Activated naive CD8-positive, alpha-beta T cell treated with anti-CD3 and anti-CD28 coated beads, Interleukin-2, amount 50 U/mL, for 24 hours (primary cell): ENCODE measurements at places on chromosomes 6 and 20.

DNA sequence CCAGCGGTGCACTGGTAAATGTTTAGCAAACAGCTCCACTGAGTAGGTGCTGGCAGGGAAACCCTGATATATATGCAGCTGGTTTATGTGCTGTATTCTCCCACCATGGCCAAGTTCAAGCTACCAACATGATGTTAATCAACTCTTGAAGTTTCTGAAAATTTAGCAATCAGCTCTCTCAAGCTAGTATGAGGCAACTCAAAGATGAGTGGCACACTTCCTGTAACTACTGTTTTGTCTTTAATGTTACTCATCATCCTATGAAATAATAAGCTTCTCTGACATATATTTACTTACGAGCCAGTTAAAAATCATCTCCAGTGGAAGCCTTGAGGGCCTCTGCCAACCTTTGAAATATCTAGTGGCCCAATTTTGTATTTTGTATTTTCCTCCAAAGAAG lies 54.7 kb downstream of the TRMT6 start:
- no peak overlapping the region for H3K27ac ChIP-seq
- no peak overlapping the region for H3K4me3 ChIP-seq
- peaks cover 38% of the 10 kb centered on the region for H3K27me3 ChIP-seq
- no peak for DNase-seq
- no peaks in the 10 kb centered on the region for H3K4me1 ChIP-seq
- H3K36me3 ChIP-seq = no peaks in the 10 kb centered on the region

GRCh38 chr6:93123585-93123984 lies 295.8 kb downstream of the EPHA7 start:
- no peaks in the 10 kb centered on the region for H3K36me3 ChIP-seq
- DNase-seq = no peak
- H3K4me3 ChIP-seq = no peak overlapping the region
- no peaks in the 10 kb centered on the region for H3K4me1 ChIP-seq
- no peak overlapping the region for H3K27ac ChIP-seq
- H3K27me3 ChIP-seq = no peaks in the 10 kb centered on the region

GRCh38 chr6:34045771-34046170 lies 100.1 kb downstream of the GRM4 start:
- no peak overlapping the region for H3K4me3 ChIP-seq
- DNase-seq = no peak
- H3K36me3 ChIP-seq = no peaks in the 10 kb centered on the region
- H3K4me1 ChIP-seq = peaks cover 9% of the 10 kb centered on the region

DNA sequence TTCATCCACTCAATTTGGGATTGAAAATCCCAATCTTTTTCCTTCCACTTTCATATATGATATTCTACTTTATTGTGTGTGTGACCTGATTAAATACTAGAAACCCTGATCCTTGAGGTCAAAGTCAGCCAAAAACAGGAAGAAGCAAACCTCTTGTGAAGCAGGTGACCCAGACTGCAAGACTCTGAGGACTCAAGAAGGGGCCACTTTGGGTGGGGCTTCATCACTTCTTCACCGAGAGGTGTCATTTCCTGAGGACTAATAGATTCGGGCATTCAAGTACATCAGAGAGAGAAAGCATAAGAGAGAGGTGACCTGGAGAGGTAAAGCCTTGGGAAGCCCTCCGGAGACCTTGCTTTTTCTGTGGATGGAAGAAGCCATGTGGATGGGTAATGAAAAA lies 129.0 kb downstream of the CFAP61 start:
- no peaks in the 10 kb centered on the region for H3K36me3 ChIP-seq
- no peak for DNase-seq
- no peaks in the 10 kb centered on the region for H3K4me1 ChIP-seq

- H3K36me3 ChIP-seq = no peaks in the 10 kb centered on the region
- no peak overlapping the region for H3K27ac ChIP-seq
- H3K27me3 ChIP-seq = peaks cover 24% of the 10 kb centered on the region
- no peak for DNase-seq
These were observed 72.7 kb upstream of the GATA5 start for GRCh38 chr20:62548471-62548870.

GRCh38 chr6:115899730-115900282 lies 160.9 kb downstream of the FRK start:
- H3K4me1 ChIP-seq = no peaks in the 10 kb centered on the region
- H3K27ac ChIP-seq = no peak overlapping the region
- no peak overlapping the region for H3K4me3 ChIP-seq
- no peak for DNase-seq

DNA sequence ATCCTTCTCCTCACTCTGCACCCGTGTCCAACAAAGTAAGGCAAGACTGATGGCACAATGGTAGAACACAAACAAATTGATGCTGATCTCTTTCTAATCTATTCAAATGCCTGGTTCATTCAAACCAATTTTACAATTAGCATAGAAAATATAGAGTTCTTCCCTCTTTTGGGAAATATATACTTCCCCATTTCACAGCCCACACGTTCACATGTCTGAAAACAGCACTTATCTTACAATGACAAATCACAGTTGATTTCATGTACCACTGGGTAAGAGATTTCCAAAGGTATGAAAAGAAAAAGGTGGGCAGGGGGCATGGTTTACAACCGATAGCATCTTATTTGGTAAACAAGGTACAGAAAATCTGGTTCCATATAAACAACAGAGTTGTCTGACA lies 137.6 kb downstream of the RNGTT start:
- H3K27ac ChIP-seq = no peak overlapping the region
- peaks cover 37% of the 10 kb centered on the region for H3K36me3 ChIP-seq
- H3K4me3 ChIP-seq = no peak overlapping the region
- no peaks in the 10 kb centered on the region for H3K27me3 ChIP-seq

- peak overlapping the region; percentile 90 for H3K4me3 ChIP-seq
- H3K27ac ChIP-seq = peak overlapping the region; percentile 56
- H3K4me1 ChIP-seq = peaks cover 24% of the 10 kb centered on the region
- peaks cover 39% of the 10 kb centered on the region for H3K27me3 ChIP-seq
These were observed 1.3 kb upstream of the UTRN start for GRCh38 chr6:144283646-144284477.

GRCh38 chr6:38146021-38146733 lies 326.6 kb downstream of the ZFAND3 start:
- H3K27ac ChIP-seq = no peak overlapping the region
- no peak overlapping the region for H3K4me3 ChIP-seq
- no peak for DNase-seq
- H3K27me3 ChIP-seq = no peaks in the 10 kb centered on the region
- peaks cover 7% of the 10 kb centered on the region for H3K36me3 ChIP-seq
- peaks cover 4% of the 10 kb centered on the region for H3K4me1 ChIP-seq

- no peak overlapping the region for H3K4me3 ChIP-seq
- DNase-seq = no peak
- H3K27ac ChIP-seq = no peak overlapping the region
- H3K36me3 ChIP-seq = no peaks in the 10 kb centered on the region
These were observed 167.4 kb downstream of the CDC5L start for GRCh38 chr6:44554861-44555260.

DNA sequence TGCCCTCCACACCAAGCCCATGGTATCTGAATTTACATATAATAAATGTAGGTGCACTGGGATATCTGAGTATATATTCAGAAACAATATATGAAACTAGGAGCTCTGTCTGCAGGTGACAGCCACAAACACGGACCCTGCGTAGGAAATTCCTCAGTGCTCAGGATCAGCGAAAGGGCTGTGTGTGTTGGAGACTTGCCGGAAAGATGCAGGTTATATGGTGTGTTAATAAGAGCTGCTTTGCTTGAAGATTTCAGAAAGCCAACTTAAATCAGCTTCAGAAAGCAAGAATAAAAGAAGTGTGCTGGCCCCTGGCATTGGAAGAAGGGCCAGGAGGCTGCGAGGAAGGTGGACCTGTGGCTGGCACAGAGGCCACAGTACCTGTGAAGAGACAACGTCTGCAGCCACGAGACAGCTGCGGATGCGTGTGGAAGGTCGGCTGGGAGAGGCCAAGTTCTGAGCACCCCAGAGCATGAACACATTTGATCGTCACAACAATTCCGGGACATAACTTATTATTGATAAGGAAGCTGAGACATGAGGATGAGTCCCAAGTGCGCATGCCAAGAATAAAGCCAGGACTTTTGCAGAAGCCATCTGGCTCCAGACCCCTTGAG lies 183.2 kb downstream of the DLL1 start:
- H3K27ac ChIP-seq = no peak overlapping the region
- DNase-seq = no peak
- peaks cover 2% of the 10 kb centered on the region for H3K27me3 ChIP-seq
- no peak overlapping the region for H3K4me3 ChIP-seq

GRCh38 chr6:35084041-35084491 lies 57.1 kb downstream of the TCP11 start:
- no peaks in the 10 kb centered on the region for H3K27me3 ChIP-seq
- no peak overlapping the region for H3K4me3 ChIP-seq
- H3K27ac ChIP-seq = no peak overlapping the region
- no peaks in the 10 kb centered on the region for H3K4me1 ChIP-seq
- H3K36me3 ChIP-seq = peaks cover 8% of the 10 kb centered on the region

- no peak for DNase-seq
- no peaks in the 10 kb centered on the region for H3K27me3 ChIP-seq
- peaks cover 49% of the 10 kb centered on the region for H3K4me1 ChIP-seq
- H3K27ac ChIP-seq = no peak overlapping the region
- H3K4me3 ChIP-seq = no peak overlapping the region
These were observed 132.3 kb upstream of the THEMIS start for GRCh38 chr6:128033156-128033555.

GRCh38 chr6:163944897-163945296 lies 530.4 kb downstream of the QKI start:
- H3K4me1 ChIP-seq = no peaks in the 10 kb centered on the region
- H3K27ac ChIP-seq = no peak overlapping the region
- no peaks in the 10 kb centered on the region for H3K36me3 ChIP-seq
- peaks cover 39% of the 10 kb centered on the region for H3K27me3 ChIP-seq
- no peak for DNase-seq

- peaks cover 27% of the 10 kb centered on the region for H3K27me3 ChIP-seq
- H3K27ac ChIP-seq = no peak overlapping the region
- H3K4me3 ChIP-seq = no peak overlapping the region
- H3K4me1 ChIP-seq = peaks cover 3% of the 10 kb centered on the region
These were observed 25.7 kb downstream of the MUC22 start for GRCh38 chr6:31035862-31036497.

DNA sequence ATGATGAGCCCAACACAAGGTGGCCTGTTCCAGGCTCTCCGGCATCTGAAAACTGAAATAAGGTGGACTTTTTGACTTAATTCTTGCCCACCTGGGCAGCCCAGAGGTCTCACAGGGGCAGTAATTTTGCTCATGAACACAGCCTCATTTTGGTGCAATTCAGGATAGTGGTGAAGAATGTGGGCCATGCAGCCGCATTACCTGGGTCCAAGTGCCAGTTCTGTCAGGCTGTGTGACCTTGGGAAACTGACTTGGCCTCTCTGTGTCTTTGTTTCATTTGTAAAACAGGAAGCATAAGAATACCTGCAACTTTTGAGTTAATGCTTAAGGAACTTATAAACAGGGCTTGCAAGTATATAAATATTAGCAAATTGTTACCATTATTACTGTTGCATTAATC lies 5.6 kb downstream of the PREX1 start:
- peaks cover 91% of the 10 kb centered on the region for H3K4me1 ChIP-seq
- DNase-seq = no peak
- peaks cover 16% of the 10 kb centered on the region for H3K36me3 ChIP-seq
- no peak overlapping the region for H3K4me3 ChIP-seq
- H3K27me3 ChIP-seq = no peaks in the 10 kb centered on the region
